ENCODE measurements at places on chromosomes 2 and 18.

DNA sequence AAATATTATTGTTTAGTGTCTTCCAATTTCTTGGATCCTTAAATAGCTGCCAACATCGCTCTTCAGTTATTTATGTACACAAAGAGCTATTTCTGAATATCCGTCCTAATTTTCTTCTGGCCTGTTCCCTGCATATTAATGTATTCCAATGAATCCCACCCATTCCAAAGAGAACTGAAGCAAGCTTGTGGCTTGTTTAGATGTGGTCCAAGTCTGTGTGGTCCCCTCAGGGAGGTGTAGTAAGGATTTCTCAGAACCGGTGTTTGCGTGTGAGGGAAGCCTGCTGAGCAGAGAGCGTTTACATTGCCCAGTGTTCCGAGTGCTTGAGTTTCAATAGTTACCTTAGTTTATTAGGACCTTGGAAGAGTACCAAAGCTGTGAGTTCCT lies 25.1 kb upstream of the IL1R1 start:
- DNase-seq = no peak

DNA sequence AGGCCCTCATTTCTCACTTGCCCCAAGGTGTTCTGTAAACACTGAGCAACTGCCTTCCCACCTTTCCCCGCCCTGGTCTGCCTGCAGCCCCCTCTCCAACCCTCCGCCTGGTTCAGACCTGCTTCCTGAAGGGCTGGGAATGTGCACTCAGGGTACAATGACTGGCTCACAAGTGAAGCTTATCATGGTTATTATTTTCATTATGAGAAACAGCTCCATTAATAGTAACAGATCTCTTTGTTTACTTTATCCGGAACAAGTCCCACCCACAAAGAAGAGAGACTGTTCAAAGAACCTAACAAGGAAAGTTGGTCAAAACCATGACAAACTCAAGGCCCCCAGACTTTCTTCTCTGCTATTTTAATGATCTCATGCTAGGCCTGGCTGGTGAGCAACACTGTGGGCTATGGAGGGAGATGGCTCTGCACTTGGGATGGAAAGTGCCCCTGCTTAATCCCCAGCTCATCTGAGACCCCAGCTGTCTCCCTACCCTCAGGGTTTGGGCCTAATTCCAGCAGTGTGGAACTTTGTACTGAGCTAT lies 36.7 kb downstream of the ARHGAP25 start:
- DNase-seq = no peak

GRCh38 chr2:240255811-240256703 lies 115.6 kb upstream of the OTOS start:
- no peak for DNase-seq

GRCh38 chr2:5690718-5691220 lies 1.4 kb upstream of the SOX11 start:
- no peak for DNase-seq

DNA sequence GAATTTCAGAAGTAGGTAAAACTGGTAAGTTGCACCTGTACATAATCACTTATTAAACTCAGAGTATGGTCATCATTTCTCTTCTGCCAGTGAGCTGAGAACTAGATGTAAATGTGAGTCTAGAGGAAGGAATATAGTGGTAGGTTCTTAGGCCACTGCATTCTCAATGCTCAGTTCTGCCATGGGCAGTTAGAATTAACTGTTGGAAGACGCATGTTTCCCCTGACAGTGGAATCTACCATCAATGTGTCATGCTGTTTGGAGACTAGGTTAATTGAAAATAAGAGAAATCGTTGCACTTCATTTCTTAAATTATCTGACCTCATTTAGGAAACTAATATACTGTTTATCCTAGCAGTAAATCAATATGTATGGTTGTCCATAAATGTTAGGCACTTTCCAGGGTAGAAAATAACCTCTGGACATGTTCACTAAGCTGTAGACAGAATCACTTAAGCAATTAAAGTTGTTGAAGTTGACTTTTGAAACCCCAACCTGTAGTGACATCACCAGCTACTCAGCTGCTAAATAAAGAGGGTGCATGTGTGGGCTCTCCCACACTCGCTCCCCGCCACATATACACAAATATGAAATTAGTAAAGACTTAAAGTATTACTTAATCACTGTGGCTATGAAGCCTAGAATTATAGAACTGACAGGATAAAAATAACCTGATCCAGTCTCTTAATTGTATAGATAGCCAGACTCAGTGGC lies 91.5 kb upstream of the NOSTRIN start:
- no peak for DNase-seq

GRCh38 chr2:240226672-240227537 lies 86.4 kb upstream of the OTOS start:
- DNase-seq = no peak

GRCh38 chr2:5700551-5700950 lies 8.4 kb downstream of the SOX11 start:
- no peak for DNase-seq

GRCh38 chr2:153235516-153235915 lies 243.0 kb downstream of the RPRM start:
- peak; percentile 51 for DNase-seq

GRCh38 chr2:224847381-224847780 lies 131.2 kb upstream of the CCDC195 start:
- no peak for DNase-seq

DNA sequence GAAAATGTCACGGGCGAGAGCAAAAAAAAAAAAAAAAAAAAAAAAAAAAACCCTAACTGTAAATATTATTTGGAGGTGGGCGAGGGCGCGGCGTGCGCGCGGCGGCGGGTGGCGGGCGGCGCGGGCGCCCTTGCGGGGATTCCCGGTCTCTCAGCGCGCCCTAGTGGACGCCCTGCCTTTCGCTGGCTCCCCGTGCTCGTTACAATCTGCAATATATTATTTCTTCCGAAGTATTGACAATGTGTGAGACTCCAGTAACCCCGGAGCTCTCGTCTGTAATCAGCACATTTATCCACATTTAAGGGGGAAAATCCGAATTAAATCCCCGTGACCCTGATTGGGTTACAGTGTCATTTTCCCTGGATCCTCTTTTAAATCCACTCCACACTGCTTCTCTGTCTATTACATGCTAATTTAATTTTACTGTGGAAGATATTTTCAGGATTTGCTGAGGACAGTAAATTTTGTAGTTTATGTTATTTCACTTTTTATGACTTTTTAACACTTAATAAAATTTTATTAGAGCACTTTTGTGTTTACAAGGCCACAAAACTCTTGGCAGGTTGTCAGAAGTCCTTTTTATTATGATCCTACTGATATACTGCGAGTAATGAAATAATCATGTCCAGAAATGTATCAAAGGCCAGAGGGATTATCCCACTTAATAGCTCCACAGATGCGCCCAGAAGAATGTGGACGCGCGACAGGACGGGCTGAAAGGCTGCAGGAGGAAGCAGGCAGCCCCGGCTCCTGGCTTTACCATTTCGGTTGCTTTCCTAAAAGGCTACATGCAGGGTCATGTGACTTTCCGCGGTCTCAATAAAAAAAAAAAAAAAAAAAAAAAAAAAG lies 369.1 kb downstream of the MTX2 start:
- peak; percentile 53 for DNase-seq

GRCh38 chr2:13543550-13543949 lies 826.8 kb downstream of the TRIB2 start:
- DNase-seq = peak; percentile 0

DNA sequence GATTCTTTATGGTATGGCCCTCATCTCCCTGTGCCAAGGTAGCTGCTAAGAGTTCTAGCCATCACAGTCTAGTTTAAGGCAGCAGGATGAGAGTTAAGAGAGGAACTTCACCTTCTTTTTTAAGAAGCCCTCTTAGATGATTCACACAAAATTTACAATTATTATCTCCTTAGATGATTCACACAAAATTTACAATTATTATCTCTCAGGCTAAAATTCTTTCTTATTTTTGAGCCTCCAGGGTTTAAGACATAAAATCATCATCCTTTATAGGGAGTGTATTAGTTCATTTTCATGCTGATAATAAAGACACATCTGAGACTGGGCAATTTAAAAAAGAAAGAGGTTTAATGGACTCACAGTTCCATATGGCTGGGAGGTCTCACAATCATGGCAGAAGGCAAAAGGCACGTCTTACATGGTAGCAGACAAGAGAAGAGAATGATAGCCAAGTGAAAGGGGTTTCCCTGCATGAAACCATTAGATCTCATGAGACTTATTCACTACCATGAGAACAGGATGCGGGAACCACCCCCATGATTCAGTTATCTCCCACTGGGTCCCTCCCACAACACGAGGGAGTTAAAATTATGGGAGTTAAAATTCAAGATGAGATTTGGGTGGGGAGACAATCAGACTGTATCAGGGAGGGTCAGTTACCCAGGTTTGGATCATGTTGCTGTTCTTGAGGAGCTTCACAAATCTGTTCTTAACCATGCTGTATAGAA lies 133.0 kb upstream of the MYO3B start:
- no peak for DNase-seq

DNA sequence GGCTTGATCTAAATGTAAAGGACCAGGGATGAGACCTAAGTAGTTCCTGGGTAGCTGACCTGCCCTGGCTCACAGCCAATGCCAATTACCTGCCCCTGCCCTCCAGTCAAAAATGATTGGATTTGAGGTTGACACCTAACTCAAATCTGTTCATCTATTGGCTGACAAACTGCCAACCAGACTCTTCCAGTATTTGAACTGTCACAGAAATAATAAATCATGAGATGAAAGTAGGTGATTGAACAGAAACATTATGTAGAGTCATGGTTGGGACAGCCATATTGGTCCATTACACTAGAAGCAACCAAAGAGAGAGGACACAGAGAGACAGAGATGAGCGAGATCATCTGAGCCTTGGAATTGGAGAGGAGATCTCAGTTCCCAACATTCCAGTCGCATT lies 109.1 kb downstream of the ATL2 start:
- no peak for DNase-seq
